T-helper 2 cell treated with Interferon-gamma antibody and Interleukin-4, amounts not matched to agents 5 μg/mL and 100 μg/mL, for 36 hours (primary cell): ENCODE measurements at places on chromosomes 13 and 19.

GRCh38 chr13:87356314-87356713 lies 314.9 kb upstream of the SLITRK5 start:
- DNase-seq, result no peak

DNA sequence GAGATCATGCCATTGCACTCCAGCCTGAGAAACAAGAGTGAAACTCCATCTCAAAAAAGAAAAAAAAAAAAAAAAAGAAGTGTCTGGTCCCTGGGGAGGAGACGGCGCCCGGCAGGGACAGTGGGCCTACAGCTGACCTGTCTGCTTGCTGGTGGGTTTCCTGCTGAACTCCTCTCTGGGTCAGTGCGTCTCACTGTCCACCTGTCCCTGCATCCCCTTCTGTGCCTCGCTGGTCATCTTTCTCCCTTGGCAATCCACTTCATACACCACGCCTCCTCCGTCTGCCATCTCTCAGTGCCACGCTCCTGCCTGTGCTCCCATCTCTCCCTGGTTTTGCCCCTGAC lies 63.4 kb downstream of the ACSBG2 start:
- DNase-seq, result no peak

DNA sequence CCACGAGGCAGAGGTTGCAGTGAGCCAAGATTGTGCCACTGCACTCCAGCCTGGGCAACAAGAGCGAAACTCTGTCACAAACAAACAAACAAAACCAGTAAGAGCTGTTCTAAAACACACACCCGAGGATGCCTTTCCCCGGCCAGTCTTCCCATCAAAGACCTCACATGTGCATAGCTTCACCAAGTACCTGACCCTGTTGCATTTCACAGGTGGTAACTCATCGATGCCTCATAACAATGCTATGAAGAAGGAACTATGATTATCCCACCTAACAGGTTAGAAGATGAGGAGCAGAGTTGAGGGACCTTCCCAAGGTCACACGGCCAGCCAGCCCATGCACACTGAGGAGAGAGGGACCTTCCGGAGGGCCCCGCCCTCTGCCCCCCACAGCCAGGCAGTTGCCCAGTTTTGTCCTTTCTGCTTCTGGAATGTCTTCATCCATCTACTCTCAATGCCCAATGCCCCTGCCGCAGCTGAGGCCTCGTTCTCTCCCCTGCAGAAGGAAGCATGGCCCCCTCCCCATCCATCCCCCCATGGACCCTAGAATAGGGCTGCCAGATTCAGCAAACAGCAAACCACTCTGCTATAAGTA lies 16.8 kb upstream of the LENG8 start:
- DNase-seq, result no peak

GRCh38 chr13:46660416-46660815 lies 107.4 kb downstream of the LRCH1 start:
- no peak for DNase-seq

DNA sequence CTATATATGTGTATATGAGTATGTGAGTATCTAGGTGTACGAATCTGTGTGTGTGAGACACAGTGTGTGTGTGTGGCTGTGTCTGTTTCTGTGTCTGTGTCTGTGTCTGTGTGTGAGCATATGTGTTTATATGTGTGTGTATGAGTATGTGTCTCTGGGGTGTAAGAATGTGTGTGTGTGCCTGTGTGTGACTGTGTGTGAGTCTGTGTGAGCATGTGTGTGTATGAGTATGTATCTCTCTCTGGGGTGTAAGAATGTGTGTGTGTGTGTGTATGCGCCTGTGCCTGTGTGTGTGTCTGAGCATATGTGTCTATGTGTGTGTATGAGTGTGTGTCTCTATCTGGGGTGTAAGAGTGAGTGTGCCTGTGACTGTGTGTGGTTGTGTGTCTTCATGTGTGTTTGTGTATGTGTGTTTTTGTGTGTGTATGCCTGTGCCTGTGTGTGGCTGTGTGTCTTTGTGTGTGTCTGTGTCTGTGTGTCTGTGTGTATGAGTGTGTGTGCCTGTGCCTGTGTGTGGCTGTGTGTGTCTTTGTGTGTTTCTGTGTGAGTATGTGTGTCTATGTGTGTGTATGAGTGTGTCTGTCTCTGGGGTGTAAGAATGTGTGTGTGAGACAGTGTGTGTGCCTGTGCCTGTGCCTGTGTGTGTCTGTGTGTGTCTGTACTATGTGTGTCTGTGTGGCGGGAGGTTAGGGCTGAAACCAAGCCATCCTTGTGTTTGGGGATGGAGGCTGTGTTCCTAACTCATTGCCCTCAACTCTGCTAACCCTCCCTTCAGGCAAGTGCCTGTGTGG lies 11.2 kb downstream of the AXL start:
- no peak for DNase-seq

DNA sequence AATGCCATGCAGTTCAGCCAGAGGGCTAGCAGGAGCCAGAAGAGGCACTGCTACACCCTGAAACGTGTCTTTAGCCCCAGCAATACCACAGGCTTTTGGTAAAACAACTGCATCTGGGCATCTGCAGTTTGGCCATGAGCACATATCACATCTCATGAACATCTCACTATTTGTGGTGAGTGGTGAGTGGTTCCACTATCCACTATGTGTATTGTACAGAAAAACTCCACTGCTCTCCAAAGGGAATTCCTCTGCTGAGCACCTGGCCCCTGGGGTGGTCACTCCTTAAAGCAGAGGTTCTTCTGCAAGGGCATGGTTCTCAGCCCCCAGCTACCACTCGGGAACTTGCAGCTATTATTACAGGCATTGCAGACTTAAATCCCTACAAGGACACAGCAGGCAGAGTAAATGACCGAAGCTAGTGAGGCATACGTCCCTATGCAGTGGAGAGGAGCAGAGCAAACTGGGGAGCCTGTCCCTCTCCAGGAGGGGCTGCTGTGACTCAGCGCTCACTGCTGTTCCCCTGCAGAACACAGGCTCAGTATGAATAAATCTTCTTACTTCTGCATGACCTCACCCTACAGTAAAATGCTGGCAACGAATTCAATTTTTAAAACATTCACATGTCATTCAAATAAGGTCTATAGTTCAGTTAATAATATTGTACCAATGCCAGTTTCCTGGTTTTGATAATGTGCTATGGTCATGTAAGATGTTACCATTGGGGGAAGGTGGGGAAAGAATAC lies 332.4 kb upstream of the ZNF507 start:
- DNase-seq, result no peak

GRCh38 chr13:60012488-60012887 lies 151.2 kb downstream of the DIAPH3 start:
- DNase-seq, result no peak

- DNase-seq, result no peak
Measured at GRCh38 chr13:59531571-59532091, 632.1 kb downstream of the DIAPH3 start.

- no peak for DNase-seq
Measured at GRCh38 chr13:106958621-106959048, 390.7 kb upstream of the ARGLU1 start.

- DNase-seq, result no peak
Measured at GRCh38 chr19:57675881-57676280, 5.9 kb upstream of the ZNF551 start.

DNA sequence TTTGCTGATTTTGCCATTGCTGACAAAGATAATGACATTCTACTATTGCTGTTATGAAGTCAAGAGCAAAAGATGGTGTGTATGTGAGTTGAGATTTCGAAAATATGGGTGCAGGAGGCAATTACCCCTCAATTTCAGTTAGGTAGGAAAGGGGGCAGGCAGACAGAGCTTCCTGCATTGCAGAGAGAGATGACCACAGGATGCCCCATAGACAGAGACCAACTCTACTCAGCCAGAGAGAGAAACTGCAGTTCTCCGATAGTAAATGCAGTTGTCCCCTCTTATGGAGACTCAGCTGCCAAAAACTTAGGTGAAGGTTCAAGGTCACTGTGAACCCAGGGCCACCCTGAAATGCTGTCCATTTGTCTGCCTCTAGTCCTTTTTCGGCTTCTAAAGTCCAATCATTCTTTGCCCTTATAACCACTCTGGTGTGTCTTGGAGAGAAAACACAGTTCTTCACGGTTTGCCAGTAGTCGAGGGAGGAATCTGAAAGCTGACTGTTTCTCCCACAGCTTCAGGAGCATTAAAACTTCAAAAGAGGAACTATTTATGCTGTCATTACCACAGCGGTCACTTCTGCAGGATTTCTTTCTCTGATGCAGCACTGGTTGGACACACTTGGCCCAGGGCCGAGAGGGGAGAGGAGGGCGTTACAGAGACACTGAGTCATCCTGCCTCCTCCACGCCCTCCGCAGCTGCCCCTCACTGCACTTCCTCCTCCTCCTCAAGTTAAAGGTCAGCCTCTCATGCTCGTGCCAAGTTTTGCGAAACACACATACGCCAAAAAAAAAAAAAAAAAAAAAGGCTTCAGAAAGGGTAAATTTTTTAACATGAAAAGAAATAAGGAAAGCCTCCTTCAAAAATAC lies 264.3 kb downstream of the FOXO1 start:
- peak; percentile 51 for DNase-seq

GRCh38 chr13:46149272-46150133 lies 32.5 kb downstream of the LCP1 start:
- DNase-seq, result no peak

GRCh38 chr19:42348211-42348610 lies 22.8 kb downstream of the MEGF8 start:
- DNase-seq, result no peak

- DNase-seq, result no peak
Measured at GRCh38 chr13:40875044-40875443, 85.6 kb downstream of the SLC25A15 start.

- no peak for DNase-seq
Measured at GRCh38 chr19:15418231-15418578, 583 bp downstream of the AKAP8L start.
